GM04503 (cell line): ENCODE measurements at places on chromosomes 7 and 10.

GRCh38 chr10:91054325-91054724, 133.4 kb upstream of the ANKRD1 start:
- DNase-seq, result no peak

DNA sequence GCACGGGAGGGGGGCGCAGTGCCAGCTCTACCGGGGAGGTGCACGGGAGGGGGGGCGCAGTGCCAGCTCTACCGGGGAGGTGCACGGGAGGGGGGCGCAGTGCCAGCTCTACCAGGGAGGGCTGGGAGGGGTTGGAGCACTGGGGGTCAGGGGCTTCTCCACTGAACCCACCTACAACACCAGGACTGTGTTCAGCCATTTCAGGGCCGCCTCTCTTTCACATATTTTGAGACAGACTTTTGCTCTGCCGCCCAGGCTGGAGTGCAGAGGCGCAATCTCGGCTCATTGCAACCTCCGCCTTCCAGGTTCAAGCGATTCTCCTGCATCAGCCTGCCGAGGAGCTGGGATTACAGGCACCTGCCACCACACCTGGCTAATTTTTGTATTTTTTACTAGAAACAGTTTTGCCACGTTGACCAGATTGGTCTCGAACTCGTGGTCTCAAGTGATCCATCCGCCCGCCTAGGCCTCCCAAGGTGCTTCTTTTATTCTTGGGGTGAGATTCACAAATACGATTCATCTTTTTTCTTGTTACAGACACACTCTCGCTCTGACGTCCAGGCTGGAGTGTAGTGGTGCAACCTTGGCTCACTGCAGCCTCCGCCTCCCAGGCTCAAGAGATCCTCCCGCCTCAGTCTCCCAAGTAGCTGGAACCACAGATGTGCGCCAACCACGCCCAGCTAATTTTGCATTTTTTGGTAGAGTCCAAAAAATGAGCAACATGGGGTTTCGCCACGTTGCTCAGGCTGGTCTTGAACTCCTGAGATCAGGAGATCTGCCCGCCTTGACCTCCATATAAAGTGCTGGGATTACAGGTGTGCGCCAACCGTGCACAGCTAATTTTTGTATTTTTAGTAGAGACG, 37.0 kb downstream of the ADAP1 start:
- no peak for DNase-seq

DNA sequence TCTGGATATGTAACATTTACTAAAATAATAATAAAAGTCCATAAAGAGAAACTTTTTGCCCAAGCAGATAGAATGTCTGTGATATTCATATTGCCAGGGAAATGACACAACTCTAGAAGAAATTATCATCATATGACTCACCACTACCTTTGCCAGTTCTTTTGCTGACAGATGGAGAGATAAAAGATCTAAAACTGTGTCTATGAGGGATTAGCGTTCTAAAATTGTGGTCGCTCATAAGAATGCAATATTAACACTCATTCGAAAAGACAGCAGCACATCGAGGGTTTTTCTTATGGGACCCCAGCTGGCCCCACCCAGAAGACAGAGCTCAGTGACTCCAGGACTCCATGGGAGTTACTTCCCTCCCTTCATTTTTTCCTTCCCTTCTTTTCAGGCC, 16.6 kb upstream of the LANCL2 start:
- DNase-seq, result no peak

- DNase-seq, result no peak
Observed at GRCh38 chr10:37439826-37440225, 314.4 kb downstream of the ANKRD30A start.

GRCh38 chr10:24132741-24133140, 76.2 kb upstream of the KIAA1217 start:
- no peak for DNase-seq
